ENCODE measurements at places on chromosomes 3 and 15.
A peak's percentile ranks its signal among the peaks of the same experiment; 100 is the strongest.

- DNase-seq = no peak
Observed at GRCh38 chr3:143726727-143727126, 121.5 kb downstream of the SLC9A9 start.

DNA sequence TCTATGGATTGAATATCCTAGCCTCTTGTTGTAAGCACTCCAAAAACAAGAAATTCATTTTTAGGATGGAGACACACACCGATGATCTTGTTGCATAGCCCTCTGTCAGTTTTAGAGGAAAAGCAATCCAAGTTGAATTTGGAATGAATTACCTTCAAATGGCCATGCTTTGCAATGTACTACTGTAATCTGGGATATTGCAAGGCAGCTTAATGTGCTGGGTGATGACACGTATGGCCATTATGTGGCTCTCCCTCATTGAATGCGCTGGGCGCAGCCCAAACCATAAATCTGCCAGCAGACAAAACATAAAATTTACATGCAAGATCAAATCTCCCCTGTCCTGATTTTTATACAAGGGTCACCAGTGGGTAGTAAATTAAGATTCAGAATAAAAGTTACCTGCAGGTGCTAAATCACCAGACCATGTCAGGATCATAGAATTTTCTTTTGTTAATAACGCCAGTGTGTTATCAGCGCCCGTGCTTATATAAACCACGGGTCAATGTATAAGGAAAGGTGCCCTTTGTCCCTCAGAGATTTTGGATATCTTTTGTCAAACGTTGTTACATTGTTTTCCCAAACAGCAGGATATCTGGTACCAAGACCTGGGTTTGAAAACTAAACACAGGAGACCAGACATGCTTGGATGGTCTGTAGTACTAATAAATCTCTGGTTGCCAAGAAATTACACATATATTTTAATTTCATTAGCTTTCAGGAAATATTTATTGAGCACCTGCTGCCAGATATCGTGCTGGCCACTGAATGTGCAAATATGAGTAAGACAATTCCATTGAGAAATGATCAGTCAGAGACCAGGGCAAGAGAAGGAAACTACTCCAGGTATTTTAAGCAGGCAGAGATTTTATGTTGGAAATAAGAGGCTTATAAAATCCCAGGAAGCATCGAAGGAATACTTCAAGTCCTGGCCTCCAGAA, 237.1 kb downstream of the EBLN2 start:
- DNase-seq = no peak

DNA sequence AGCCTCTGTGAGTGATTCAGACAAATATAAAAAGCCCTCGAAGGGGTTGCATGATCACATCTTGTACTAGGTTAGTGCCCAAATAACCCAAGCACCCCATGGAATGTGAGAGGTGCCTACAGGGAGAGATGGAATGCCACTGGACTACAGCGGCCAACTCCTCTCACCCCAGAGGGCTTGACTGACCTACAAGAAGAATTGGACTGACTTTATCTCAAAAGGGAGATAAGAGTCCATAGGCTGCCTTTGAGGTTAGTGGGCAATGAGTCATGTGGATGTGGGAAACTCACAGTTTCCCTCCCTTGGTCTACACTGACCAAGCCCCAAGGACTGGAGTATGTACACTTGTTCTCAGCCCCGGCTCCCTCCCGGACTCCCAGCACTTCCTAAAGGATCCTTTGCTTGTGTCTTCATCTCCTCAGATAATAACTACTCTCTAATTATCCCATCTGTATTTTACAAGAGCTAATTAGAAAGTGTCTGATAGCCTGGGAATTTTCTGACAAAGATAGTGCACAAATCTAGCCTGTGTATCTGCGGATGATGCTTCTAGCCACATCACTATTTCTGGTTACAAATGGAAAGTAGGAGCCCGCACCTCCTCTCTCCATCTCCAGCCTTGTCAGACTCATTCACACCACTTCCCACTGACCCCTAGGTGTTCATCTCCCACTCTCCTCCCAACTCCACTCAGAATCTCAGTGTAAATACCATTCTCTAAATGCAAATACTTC, 547.8 kb upstream of the TBL1XR1 start:
- DNase-seq = peak; percentile 11

- DNase-seq = no peak
Observed at GRCh38 chr15:66715720-66716655, 14.0 kb downstream of the SMAD6 start.

DNA sequence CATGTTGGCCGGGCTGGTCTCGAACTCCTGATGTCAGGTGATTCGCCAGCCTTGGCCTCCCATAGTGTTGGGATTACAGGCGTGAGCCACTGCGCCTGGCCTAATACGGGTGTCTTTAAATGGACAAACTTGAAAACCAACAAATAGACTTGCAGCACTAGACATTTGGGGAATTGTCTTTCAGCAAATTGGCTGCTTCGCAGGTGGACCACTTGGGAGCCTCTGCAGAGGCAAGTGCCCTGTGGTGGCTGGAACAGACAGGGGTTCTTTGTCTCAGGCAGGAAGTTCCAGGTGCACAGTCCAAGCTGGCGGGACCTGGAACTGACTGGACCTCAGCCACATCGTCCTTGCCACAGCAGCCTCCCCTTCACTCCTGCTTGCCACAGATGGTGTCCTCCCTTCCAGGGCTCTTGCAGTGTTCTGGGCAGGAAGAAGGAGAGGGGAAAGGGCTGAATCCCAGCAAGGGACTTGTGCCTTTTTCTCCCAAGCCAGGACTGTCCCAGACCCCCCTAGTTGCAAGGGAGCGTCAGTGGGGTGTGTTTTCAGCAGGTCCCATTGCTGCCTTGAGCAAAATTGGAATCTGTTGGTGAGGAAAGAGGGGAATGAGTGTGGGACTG, 94.3 kb downstream of the TBC1D2B start:
- DNase-seq = no peak

DNA sequence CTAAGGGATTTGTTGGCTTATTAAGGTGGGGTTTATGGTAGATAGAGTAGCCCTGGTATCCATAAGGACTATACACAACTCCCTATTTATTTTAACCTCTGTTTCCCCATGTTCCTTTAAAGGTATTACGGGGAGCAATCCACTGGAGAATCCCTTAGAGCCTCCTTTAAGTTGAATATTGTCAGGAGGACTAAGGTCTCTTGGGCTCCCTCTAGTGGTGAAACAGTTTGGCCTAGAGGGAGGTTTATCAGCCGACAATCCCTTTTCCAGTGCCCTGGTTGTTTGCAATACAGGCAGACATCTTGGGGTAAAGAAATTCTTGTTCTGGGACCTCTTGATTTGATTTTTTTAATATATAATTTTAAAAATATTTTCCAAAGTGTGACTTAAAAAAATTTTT, 12.9 kb downstream of the OPA1 start:
- DNase-seq = peak; percentile 48

- peak; percentile 21 for DNase-seq
Observed at GRCh38 chr3:126983653-126984390, 907 bp downstream of the PLXNA1 start.

DNA sequence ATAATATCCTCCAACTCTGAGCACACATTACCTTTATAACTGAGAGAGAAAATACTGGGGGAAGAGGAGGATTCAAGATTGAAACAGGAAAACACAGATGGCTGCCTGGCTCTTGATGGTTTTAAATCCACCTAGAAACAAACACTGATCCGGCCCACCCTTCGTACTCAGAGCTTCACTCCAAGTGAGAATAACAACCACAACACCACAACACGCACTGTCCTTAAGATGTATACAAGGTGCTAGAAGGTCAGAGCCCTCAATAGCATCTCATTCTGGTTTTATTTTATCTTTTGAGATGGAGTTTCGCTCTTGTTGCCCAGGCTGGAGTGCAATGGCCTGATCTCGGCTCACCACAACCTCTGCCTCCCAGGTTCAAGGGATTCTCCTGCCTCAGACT, 9.9 kb downstream of the IP6K2 start:
- no peak for DNase-seq

- no peak for DNase-seq
Observed at GRCh38 chr3:71244153-71244825, 339.2 kb downstream of the FOXP1 start.

DNA sequence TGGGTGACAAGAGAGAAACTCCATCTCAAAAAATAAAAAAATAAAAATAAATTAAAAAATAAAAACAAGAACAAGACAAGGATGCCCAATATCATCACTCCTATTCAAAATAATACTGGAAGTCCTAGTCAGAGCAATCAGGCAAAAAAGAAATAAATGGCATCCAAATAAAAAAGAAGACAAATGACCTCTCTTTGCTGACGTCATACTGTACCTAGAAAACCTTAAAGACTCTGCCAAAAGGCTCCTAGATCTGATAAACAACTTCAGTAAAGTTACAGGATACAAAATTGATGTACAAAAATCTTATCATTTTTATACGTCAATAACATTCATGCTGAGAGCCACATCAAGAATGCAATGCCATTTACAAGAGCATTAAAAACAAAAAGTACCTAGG, 18.7 kb upstream of the HERC1 start:
- no peak for DNase-seq

GRCh38 chr3:16033889-16034687, 140.4 kb upstream of the GALNT15 start:
- no peak for DNase-seq

DNA sequence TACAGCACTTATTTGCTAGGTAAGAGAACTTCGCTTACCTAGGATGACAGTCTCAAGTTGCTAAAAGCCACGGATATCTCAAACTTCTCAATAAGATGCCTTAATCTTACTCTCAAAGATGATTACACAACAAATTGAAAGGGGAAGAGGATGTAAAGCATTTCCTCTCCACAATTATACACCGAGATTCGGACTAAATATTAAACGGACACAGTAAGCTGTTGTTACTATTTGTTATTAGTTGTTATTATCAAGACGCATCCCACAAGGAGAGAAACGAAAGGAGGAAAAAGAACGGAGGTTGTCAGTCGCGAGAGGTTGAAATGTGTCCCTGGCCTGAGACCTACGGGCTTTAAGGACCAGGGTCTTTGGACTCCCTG, 660 bp downstream of the ZNF106 start:
- no peak for DNase-seq

DNA sequence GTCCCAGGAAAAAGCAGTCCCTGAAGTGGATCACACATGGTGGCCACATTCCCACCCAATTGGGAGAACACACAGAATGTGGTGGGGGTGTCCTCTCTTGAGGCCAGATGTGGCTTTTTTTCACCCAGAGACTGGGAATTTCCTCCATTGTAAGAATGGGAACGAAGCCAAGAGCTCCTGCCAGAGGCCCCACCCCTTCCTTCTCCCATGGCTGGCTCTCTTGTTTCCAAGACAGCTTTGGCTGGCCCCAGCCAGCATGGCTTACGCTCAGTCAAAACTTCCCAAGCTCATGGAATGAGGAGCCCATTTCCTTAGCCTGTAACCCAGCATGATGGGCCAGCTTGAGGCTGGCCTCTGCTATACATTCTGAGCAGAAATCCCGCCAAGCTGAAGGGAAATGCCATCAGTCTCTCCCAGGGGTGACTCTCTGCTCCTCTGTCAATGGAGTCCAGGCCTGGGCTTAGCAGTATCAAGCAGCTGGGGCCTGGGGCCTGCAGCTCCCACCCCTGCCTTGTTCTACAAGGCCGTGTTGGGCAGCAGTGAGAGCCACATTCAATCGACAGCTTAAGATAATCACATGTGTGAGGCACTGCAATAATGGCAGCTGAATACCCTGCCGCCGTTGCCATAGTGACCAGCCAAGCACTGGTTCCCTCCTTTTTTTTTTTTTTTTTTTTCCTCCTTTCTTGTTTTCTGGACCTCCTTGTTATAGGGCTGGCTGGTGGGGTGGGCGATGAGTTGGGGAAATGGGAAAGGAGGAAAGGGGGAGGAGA, 142.4 kb downstream of the EPHB1 start:
- no peak for DNase-seq

DNA sequence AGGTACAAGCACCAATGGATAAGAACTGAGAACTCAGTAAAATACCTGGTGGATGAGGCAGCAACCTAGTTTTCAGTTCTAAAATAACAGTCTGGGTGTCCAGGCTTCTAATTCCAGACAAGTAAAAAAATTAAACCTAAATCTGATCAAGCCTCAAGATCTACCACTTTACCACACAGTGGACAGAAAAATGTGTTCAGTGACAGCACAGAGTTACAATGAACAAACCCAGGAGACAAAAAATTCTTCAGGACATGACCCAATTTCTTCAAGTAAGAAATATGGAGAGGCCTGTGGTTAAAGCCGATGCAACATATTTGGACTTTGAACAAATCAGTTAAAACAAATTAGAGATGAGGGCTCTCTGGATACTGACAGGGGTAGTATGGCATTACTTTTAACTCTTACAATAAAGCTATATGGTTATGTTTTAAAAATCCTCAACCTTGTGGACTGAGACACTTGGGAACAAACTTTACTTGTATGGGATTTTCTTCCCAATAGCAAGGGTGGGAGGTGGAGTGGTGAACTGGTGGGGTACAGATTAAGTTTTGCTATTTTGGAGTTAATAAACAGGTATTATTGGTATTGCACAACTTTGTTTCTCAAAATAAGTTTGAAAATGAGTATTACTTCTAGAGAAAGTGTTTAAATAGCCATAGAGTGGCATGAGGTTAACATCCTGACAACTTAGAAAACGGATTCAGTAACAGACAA, 14.2 kb downstream of the CCNL1 start:
- no peak for DNase-seq
